ENCODE measurements at places on chromosomes 3 and 15. TPM values are rescaled to one million over a fixed set of nuclear protein-coding genes. Genes with fewer than 3 reads are reported as not detected.

Gene CFAP100
- total RNA-seq, result 0.42 TPM

Gene ROPN1
- 3.2 TPM for total RNA-seq

Gene PLSCR2
- total RNA-seq, result not detected

Gene WDR82
- 89.7 TPM for total RNA-seq

Gene P2RY13
- 1.4 TPM for total RNA-seq

Gene PARP16
- 2.7 TPM for total RNA-seq

Gene FAM174B
- 7.9 TPM for total RNA-seq

Gene ANKUB1
- 0.73 TPM for total RNA-seq

Gene RBPMS2
- 0.75 TPM for total RNA-seq

Gene IL17RD
- 13.1 TPM for total RNA-seq

Gene LRRC2
- 0.18 TPM for total RNA-seq

Gene CD200
- total RNA-seq, result 69.0 TPM

Gene LDHAL6B
- total RNA-seq, result not detected

GRCh38 chr3:22263042-22263441 lies 512.0 kb upstream of the ZNF385D start:
- no peak for ATAC-seq

- no peak for ATAC-seq
Measured at GRCh38 chr3:131193641-131194238, 167.1 kb downstream of the NEK11 start.

GRCh38 chr15:85795337-85796305 lies 896 bp upstream of the KLHL25 start:
- no peak for ATAC-seq

DNA sequence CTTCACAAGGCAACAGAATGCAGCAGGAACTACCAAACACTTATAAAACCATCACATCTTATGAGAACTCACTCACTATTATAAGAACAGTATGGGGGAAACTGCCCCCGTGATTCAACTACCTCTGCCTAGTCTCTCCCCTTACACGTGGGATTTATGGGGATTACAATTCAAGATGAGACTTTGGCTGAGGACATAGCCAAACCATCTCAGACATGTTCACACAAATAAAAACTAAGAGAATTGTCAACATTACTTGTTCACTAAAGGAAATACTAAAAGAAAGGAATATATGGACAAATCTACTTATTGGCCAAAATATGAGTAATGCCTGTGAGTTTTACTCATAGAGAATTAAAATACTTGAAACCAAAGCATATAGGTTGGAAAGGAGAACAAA lies 505.1 kb downstream of the IGSF11 start:
- no peak for ATAC-seq

- no peak for ATAC-seq
Measured at GRCh38 chr3:87414271-87414670, 137.9 kb upstream of the POU1F1 start.

GRCh38 chr15:35768949-35769348 lies 223.0 kb upstream of the DPH6 start:
- peak; percentile 74 for ATAC-seq

GRCh38 chr15:61141497-61142125 lies 87.5 kb downstream of the RORA start:
- ATAC-seq, result no peak

- ATAC-seq, result no peak
Measured at GRCh38 chr3:50442945-50443579, 60.4 kb downstream of the CACNA2D2 start.

DNA sequence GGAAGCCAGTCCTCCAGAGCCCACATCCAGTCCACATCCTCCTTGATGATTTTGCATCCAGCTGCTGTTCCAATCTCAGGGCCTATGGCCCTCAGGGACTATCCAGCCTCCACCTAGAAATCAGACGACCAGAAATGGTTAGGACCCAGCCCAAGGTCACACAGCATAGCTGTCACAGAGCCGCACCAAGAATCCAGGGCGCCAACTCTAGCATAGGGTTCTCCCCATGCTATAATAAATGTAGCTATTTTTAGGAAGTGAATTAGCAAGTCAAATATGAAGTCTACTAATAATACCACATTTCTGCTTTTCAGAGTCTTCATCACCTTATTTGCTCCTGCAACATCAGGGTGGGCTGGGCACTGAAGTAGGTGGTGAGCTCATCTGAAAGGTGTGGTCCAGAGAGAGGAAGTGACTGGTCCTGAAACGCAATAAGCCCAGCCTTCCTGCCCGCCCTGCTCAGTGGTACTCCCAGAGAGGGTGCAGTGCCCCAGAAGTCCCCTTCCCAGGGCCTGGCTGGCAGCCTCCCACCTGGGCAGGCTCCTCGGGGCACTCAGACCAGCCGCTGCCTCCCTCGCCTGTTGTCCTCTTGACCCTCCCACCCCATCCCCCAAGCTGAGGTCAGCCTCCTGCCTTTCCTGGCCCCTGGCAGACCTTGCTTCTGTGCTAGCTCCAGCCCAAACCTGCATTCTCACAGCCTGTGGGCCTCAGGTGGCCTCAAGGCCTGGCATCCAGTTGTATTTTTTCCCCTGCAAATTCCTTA lies 17.6 kb upstream of the CYP11A1 start:
- no peak for ATAC-seq

- ATAC-seq, result no peak
Measured at GRCh38 chr3:105235221-105235620, 131.5 kb upstream of the ALCAM start.

DNA sequence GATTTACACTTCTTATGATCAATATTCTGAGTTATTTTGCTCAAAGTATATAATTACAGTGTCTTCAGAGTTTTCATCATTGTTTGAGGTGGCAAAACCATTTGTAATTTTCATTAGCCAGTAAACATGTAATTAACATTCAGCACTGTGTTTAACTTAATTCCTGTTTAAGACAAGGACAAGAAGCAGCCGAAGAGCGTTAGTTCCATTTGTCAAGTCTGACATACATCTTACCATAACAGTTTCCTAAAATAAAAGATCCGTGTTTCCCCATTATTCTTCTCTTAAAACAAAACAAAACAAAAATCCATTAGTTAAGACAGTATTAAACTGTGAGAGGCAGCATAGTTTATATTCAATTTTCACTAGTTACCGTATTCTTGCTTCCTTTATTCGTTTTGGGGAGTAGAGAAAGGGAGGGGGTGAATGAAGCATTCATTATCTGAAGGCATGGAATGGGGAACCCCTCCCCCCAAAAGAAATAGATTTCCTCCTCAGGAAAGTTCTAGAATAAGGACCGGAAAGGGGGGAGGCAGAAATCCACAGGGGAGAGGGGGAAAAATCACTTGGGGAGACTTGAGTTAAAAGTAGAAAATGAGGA lies 5.5 kb upstream of the NR2F2 start:
- ATAC-seq, result no peak

GRCh38 chr3:184765730-184766074 lies 46.3 kb upstream of the VPS8 start:
- ATAC-seq, result no peak

DNA sequence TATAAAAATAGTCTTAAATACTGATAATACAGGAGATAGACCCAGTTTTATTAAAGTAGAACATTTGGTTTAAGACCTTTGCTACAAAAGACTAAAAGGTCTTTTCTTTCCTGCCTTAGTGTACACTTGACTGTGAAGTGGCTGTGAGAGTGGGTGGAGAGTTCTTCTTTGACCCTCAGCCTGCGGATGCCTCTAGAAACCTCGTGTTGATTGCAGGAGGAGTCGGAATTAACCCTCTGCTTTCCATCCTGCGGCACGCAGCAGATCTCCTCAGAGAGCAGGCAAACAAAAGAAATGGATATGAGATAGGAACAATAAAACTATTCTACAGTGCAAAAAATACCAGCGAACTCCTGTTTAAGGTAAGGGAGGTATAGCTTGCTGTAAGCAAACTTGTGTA lies 36.5 kb downstream of the OXNAD1 start:
- no peak for ATAC-seq

DNA sequence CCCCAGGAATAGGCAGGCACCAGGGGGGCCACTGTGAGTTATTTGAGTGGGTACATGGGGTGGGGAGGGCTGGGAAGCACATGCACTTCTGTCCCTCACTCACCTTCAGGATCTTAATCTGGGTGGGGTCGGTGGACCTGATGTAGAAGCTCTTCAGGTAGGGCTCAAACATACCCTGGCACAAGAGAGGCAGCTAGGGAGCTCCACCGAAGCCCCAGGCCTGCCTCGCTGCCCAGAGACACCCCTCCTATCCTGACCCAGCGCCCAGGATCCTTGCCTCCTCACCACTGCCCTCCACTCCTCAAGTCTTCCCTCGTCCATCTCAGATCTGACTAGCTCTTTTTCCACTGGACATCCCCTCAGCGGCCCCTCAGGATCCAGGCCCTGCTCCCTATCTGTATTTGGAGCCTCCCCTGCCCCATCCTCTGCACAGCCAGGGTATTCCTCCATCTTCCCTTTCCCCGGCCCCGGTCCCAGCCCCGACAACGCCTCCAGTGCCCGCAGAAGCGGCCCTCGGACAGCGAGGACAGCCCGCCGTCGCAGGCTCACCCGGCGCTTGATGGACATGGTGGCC lies 30.0 kb downstream of the AP3B2 start:
- ATAC-seq, result peak; percentile 3

GRCh38 chr3:56889131-56889530 lies 87.4 kb upstream of the ARHGEF3 start:
- no peak for ATAC-seq

DNA sequence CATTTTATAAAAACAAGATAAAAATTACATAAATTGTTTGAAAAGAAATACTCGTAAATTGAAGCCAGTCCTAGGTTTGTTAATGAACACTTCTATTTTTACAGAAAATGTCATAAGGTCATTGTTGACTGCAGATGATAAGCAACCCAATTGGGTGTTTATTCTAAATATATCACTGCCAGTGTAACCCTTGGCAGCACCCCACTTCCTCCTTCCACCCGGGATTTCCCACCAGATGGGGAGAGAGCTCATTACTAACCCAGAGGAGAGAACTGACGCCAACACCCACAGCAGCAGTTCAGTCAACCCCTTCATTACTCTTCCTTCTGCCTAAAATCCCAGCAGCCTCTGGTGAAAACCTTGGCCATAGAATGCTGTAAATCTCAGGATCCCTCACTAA lies 307.6 kb downstream of the GAP43 start:
- ATAC-seq, result no peak

GRCh38 chr15:35166730-35167359 lies 81.8 kb upstream of the NANOGP8 start:
- no peak for ATAC-seq

- ATAC-seq, result no peak
Measured at GRCh38 chr15:26686547-26687187, 86.2 kb downstream of the GABRB3 start.

- ATAC-seq, result no peak
Measured at GRCh38 chr15:98956796-98957553, 50.6 kb downstream of the PGPEP1L start.

- ATAC-seq, result peak; percentile 95
Measured at GRCh38 chr3:66053550-66054094, 14.9 kb upstream of the MAGI1 start.

DNA sequence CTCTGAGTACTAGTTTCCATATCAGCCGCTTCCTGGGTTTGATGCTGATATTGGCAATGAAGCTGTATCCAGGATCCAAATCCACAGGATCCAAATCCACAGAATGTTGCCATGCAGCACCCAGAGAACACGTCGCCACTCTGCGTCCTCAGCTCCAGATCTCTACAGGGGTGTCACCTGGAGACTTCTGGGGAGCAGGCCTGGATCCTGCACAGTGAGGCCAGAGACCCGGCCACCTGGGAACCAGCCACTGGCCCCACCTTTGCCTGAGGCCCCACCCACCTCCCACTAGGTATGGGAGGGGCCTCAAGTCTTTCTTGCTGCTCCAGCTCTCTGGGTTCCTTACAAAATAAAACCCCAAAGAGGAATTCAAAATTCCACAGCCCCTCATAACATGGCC lies 123.9 kb downstream of the LRRK1 start:
- no peak for ATAC-seq

DNA sequence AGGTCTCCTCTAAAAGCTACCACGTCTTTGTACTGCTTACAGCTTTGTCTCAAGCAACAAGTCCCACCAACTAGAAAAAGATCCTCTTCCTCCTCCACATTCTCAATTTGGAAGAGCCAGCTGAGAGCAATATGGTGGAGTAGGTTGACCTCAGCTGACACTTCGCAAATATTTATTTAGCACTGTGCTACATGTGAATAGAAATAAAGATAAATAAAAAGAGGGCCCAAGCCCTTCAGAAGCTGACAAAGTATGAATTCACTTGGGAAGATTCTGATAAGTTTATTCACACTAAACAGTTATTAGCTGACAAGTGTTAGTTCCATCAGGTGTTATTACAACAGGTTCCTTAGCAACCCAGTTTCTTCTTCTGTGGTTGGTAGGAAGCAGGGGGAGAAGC lies 310.3 kb downstream of the GBE1 start:
- no peak for ATAC-seq
